ENCODE measurements at places on chromosomes 12 and 14. TPM values are rescaled to one million over a fixed set of nuclear protein-coding genes. Genes with fewer than 3 reads are reported as not detected.

GRCh38 chr14:65847075-65847847 lies 434.7 kb downstream of the FUT8 start:
- DNase-seq, result no peak

DNA sequence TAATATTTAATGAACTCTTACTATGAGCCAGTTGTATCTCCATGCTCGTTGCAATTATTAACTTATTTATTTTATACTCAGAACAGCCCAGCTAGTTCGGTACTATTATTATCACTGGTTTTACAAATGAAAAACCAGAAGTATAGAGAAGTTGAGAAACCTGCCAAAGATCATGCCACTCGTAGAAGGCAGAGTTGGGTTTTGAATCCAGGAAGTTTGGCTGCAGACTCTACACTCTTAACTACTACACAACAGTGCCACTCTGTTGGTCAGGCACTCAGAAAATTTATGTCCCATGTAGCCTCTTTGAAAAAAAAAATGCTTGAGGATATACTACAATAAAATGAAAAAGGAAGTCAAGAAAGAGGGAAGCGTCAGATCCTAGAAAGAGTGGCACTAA lies 71.5 kb upstream of the ARID2 start:
- no peak for DNase-seq

DNA sequence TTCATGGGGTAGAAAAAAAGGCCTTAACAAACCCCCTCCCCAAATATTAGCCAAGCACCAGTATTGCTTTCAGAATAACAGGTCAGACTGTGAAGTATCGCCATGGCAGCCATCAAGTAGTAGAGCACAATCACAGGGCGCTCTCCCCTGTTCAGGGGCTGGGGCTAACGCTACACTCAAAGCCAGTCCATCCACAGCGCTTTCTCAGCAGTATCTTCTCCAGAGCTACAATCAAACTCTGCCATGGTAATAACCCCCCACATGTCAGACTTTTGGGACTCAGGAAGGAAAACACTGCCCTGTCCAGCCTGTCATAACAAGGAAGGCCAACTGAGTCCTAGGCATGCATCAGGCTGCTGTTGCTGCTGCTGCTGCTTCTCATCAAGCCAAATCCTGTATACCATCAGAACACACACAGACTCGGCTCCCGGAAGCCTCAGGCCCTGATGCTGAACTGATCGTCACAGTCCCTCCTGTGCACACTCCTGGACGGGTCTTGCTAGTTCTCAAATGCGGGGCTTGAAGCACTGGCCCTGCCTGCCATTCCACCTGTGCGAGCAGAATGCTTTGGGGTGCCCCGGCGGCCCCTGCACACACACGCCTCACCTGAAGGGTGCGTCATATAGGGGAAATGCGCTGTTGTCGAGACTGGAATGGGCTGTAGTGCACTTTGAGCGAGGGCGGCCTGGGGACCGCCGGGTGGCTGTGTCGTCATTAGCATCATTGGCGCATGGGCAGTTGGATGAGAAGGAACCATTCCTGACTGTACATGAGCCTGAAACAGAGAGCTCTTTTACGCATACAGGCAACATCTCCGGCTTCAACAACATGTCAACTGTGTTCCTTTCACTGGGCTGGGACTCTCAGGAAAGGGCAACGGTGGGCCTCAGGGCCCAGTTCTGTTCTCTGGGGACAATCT lies 47.6 kb downstream of the SH2B3 start:
- DNase-seq, result no peak

GRCh38 chr12:132327336-132328171 lies 1.8 kb downstream of the GALNT9 start:
- no peak for DNase-seq

Gene AICDA
- 0.34 TPM for polyA plus RNA-seq

Gene TSPAN8
- 1.5 TPM for polyA plus RNA-seq

Gene SPIC
- polyA plus RNA-seq, result not detected

Gene AQP6
- 0.19 TPM for polyA plus RNA-seq

- no peak for DNase-seq
These were observed 37.0 kb upstream of the GALNT9 start for GRCh38 chr12:132366341-132366861.

Gene CABP1
- polyA plus RNA-seq, result 1.5 TPM

Gene SLC17A8
- polyA plus RNA-seq, result 0.09 TPM

GRCh38 chr12:89117448-89118034 lies 234.8 kb downstream of the DUSP6 start:
- no peak for DNase-seq

Gene HOXC11
- not detected for polyA plus RNA-seq

DNA sequence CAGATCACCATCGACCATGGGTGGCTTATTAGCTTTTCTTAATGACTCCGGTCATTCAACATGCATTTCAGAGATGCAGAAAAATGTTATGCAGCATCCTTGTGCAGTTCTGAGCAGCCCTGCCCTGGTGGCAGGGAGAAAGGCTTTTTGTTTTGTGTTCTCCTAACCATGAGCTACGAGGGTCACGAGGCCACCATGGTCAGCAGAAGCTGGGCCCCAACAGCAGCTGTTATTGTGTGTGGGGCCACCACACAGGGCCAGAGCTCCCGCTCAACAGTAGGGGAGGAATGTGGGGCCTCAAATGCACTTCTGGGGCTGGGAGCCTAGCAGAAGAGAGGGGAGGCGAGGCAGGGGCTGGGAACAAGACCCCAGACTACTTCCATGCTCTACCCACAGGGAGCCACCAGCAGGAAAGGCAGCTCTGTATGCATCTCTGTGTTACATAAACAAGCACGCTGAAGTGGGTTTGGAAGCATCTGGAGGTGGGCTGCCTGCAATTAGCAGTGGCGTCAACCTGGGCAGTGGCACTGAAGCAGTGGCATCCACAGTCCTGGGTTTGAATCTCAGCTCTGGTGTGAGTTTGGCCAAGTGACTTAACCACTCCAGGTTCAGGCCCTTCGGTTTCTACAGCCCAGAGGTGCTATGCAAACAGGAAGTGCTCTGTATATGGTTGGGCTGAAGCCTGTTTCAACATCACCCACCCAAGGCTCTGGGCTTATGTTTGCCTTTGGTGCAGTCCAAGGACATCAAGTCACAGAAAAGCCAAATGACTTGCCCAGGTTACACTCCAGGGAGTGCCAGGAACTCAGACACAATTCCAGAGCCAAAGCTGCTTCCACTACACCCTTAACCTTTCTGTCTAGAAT lies 16.3 kb downstream of the GLTP start:
- DNase-seq, result no peak

Gene FAM186B
- 0.92 TPM for polyA plus RNA-seq

Gene DPPA3
- polyA plus RNA-seq, result not detected

Gene SCN8A
- polyA plus RNA-seq, result 0.21 TPM

GRCh38 chr14:36217732-36218131 lies 41.2 kb upstream of the PTCSC3 start:
- DNase-seq, result no peak

DNA sequence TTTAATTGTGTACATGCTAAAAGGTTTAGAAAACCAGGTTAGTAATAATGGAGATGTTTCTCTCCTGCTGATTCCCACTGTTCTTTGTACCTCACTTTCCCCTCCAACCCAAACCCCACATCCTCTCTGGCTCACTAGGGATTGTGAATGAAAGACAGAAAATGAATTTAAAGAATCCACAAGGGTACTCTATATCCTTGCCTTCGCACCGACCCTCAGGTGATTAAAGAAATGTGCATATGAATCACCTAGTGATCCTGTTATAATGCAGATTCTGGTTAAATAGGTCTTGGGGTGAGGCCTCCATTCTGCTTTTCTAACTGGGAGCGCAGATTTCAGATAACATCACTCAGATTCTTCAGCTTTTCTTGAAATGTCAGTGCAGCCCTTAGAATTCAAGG lies 84.3 kb upstream of the OTX2 start:
- no peak for DNase-seq

Gene DNAI7
- 1.2 TPM for polyA plus RNA-seq

- no peak for DNase-seq
These were observed 225.7 kb downstream of the KCNC2 start for GRCh38 chr12:74983917-74984316.

Gene C12orf50
- 0.38 TPM for polyA plus RNA-seq

GRCh38 chr12:51943346-51943745 lies 8.2 kb upstream of the ACVR1B start:
- no peak for DNase-seq

DNA sequence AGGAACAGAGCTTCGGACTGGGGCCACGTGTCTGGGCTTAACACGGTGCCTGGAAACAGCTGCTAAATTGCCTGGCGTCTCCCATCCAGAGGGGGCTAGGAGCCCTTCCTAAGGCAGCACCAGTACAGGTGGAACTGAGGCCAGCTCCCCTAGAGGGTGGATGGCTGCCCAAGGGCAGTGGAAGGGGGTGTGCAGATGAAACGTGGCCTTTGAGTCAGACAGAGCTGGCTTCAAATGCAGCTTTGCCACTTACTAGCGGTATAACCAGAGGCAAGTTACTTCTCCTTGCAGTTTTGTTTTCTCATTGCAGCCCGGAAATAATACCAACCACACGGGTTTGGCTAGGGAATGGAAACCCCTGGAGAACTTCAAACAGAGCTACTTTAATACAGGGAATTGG lies 59.3 kb upstream of the SLC24A4 start:
- no peak for DNase-seq

DNA sequence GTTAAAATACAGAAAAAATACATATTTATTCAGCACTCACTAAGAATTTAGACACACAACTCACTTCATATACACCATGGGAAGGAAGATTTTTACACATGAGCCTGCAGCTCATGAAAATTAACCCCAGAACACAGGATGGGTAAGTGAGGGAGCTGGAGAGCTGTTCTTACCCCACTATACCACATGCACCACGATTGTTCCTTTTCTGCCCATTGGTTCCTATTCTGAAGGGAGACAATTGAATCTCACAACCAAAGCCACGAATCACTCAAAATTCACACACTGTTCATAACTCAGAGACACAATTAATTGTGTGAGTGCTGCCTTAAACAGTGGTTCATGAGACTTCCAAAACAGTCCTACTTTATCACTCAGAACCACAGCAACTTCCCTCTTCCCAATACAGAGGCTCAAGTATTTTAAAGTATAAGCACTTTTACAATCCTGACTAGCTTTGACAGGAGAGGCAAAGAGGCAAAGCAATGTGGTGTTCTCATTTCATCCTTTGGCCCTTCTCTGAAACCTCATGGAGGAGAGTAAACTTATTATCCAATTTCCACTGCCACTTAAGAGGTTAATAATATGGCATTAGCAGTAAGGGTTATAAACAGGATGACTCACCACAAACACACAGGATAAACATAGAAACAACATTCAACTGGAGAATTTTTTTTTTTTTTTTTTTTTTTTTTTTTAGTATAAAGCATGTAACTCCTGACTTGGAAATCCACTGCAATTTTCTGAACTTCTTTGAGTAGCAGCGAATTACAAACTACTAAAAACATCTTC lies 59.5 kb downstream of the ITPR2 start:
- DNase-seq, result no peak

DNA sequence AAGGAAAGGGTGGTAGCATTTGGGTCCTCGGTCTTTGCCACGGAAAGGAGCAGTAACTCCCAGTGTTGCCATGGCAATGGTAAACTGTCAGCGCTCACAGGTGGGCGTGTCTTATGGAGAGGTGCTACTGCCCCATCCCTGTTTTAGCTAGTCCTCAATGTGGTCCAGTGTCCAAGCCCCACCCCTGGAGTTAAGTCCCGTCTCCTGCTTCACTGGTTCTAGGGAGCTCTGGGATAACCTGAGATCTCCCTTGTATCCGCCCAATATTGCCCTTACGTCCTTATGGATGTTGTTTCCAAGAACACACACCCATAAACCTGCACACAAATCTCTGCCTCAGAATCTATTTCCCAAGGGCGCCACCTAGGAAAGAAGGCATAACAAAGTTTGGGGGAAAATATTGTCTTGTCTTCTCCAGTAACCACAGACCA lies 64.2 kb downstream of the SPRING1 start:
- DNase-seq, result no peak

DNA sequence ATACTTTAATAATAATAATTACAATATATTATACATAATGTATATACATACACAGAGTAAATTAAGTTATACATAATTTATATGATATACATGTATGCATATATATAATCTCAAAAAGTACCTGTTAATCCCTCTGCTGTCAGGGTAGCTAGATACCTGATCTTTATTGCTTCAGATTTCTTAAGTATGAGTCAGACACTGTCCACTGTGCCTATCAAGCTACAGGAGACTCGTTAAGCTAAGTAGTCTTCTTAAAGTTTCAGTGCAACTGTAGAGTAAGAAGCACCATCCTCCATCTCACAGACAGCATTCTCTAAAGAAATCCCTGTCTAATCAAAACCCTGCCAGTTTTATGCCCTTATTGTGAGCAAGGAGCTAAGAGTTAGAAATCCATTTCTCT lies 428.7 kb downstream of the RERGL start:
- DNase-seq, result no peak

DNA sequence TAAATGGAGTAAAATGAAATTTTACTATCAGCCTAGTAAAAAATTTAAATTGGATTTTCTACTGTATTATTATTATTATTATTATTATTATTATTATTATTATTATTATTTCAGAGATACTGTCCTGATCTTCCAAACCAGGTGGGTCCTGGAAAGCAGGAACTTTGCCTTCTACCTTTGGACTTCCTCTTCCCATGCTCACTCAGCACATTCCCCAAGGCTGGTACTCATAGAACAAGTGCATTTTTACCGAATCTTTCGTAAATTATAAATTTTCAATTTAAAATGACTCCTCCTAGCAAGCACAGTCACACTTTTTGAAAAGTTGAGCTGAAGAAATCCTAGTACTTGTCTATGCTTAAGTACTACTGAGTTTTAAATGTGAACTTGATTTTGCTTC lies 29.7 kb downstream of the BHLHE41 start:
- DNase-seq, result no peak

Gene FOXM1
- not detected for polyA plus RNA-seq
